ENCODE measurements at places on chromosomes 3 and 15.

GRCh38 chr3:115341208-115341607, 194.1 kb upstream of the ZBTB20 start:
- no peak for DNase-seq

GRCh38 chr3:87196879-87197278, 30.2 kb upstream of the CHMP2B start:
- DNase-seq: no peak

DNA sequence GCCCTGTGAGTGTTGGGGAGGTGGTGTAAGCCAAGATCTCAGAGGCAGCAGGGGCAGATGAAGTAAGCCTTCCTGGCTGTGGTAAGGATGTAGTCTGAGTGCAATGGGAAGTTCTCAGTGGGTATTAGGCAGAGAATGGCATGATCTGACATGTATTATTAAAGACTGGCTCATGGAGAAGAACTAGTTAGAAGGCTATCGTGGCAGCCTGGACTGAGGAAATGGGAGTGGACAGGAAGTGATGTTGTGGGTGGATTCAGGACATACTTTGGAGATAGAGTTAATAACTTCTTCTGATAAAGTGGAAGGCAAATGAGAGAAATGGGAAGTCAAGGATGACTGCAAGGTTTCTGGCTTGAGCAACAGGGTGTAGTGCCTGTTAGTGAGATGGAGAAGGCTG, 250.9 kb upstream of the CFAP20DC start:
- no peak for DNase-seq

DNA sequence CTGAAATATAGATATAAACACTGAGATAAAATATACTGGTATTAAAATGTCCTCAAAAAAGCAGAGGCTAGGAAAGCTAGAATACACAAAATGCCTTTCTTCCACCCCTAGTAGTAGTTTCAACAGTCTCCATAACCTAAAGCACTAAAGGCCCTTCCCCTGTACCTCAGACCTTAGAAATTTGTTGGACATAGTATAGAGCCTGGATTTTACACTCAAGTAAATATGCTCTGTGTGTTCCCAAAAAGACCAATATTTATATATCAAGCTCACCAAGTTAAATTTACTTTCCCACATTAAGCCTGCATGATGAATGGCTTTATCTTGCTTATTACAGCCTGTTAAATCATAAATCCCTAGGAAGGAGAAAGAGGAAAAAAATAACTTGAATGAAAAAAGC, 378.7 kb upstream of the AZI2 start:
- no peak for DNase-seq

DNA sequence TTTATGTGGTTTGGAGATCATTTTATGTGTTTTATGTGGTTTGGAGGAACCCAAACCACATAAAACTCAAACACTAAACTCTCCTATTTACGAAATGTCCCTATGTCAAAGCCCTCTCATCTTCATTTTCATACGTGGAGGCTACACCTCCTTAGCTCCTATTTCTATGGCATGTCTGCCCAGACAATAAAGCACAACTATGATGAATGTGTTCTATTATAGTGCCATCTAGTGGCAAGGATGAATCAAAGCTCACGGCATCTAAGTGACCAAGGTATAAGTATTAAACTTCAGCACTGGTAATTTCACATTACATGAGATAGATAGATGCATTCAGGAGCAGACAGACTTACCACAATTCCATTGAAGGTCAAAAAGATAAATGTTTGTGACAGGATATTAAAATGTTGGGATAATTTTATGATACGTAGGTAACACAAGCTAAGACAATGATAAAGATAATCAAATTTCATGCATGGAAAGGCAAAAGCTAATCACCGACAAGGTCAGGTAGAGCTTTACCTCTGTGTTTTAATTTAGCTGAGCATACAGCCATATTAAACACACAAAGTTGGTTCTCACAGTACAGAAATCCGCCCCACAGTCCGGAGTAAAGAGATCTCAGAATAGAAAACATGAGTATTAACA, 130.6 kb upstream of the FHIT start:
- DNase-seq: no peak

- DNase-seq: no peak
Observed at GRCh38 chr3:81676706-81677456, 84.6 kb downstream of the GBE1 start.

DNA sequence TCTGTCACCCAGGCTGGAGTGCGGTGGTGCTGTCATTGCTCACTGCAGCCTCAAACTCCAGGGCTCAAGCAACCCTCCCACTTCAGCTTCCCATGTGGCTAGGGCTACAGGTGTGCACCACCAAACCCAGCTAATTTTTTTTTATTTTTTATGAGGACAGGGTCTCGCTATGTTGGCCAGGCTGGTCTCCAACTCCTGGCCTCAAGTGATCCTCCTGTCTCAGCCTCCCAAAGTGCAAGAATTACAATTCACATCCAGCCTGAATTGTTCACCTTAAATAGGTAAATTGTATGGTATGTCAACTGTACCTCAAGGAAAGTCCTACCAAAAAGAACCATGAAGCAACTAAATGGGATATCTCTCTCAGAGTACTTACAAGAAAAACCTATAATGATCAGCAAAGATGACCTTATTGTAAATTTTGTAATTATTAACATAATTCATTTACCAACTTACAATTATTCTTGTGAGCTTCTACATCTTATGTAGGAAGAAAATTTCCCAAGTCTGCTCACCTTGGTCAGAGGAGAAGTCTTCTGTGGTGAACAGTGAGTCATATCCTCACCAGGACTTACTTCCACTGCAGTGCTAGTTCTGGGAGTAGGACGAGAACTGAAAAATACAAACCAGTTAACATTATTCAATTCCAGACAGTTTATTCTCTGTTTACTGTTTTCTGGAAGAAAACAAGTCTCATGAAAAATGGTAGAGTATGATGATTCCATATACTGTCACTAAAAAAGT, 54.4 kb downstream of the ULK4 start:
- no peak for DNase-seq

- DNase-seq: no peak
Observed at GRCh38 chr3:190325923-190326322, 3.7 kb upstream of the CLDN1 start.

DNA sequence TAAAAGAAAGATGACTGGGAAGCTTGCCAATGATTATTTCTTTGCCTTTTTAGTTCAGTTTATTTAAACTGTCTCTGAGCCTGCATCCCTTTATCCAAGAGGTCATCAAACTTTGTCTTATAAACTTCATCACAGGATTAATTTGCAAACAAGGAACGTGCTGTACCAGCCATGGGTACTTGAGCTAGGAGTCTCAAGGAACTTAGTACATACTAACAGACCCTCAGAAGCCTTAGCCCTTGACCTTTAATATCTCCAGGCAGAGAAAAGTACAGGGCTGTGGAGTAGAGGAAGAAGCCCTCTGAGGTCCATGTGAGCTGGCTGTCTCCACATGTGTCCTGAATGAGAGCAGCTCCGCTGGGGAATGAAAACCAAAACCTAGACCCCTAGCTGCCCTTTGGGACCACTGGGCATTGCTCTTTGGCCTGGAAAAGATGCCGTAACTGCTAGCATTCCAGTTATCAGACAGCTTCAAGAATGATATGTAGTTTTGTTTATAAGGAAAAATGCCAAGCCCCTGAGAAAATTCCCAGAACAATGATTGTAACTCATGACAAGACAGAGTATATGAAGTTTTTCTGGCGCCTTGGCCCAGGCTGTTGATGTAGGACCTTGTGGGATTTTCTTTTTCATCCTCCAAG, 92.1 kb downstream of the ASB7 start:
- peak; percentile 52 for DNase-seq

- DNase-seq: no peak
Observed at GRCh38 chr3:139987908-139988307, 52.9 kb downstream of the CLSTN2 start.

- no peak for DNase-seq
Observed at GRCh38 chr3:188830893-188831292, 340.9 kb upstream of the TPRG1 start.

GRCh38 chr3:37574177-37574943, 287.3 kb upstream of the CTDSPL start:
- no peak for DNase-seq

GRCh38 chr3:118932822-118933558, 101.7 kb downstream of the IGSF11 start:
- no peak for DNase-seq

- no peak for DNase-seq
Observed at GRCh38 chr3:107651782-107652181, 129.0 kb downstream of the BBX start.

- DNase-seq: no peak
Observed at GRCh38 chr3:174168538-174169254, 690.4 kb upstream of the NAALADL2 start.

DNA sequence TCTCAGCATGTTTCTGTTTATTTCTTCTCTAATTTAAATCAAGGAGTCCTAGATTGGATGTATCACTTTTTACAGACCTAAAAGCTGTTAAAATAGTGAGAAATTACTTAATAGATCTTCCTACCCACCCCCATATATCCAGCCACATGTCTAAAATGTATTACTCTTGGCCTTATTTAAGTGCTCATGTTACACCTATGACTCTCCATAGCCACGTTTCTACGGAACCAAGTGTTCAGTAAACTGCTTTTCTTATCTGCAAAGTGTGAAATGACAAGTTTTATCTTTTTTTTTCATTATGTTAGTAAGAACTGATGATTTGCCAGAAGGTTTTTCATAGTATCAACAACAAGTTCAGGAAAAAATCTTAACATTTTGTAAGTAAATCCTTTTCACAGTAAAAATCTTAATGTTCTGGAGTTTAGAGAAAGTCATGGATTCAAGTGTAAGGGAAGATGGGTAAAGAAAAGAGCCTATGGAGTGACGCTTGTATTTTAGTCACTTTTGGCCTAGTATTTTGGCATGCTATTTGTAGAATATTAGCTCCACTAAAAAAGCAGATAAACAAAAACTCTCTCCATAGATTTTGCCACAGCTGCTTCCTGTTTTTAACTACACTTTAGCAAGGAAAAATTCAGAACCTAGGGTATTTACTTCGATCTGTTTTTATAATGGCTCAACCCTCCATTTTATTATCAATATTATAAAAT, 41.2 kb upstream of the IGSF10 start:
- DNase-seq: no peak

- DNase-seq: no peak
Observed at GRCh38 chr3:36904641-36905040, 40.2 kb downstream of the TRANK1 start.

- DNase-seq: no peak
Observed at GRCh38 chr15:57442335-57442734, 66.0 kb downstream of the CGNL1 start.

DNA sequence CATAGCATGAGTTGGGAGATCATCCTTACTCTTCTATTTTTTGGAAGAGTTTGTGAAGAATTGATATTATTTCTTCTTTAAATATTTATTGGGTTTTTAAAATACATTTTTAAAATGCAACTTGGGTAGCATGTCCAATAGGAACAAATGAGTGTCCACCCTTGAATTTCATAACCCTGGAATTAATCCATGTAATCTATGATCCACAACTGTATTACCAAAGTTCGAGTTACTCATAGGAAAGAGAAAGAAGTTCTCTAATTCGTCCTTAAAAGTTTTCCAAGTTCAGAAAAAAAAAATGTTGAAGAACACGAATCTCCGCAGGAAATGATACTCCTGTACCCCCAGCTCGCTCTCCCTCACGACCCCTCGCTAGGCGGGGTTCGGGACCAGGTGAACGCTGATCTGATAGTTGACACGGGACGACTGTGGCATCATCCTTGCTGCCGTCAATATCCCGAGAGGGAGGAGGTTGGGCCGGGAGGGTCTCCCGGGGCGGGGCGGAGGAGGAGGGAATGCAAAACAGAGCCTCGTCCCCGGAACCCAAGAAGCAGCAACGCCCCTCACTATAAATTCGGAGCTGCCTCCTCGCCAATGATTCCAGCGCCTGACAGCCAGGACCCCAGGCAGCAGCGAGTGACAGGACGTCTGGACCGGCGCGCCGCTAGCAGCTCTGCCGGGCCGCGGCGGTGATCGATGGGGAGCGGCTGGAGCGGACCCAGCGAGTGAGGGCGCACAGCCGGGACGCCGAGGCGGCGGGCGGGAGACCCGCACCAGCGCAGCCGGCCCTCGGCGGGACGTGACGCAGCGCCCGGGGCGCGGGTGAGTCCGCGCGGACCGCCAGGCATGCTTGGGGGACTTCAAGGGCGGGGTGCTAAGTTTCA, at the start of gene AGTR1:
AGTR1 (plus strand) TSS at position 598 of the 884 bp plus-strand sequence. CDS start 43,133 bp downstream, outside the sequence.
- DNase-seq: peak; percentile 80

DNA sequence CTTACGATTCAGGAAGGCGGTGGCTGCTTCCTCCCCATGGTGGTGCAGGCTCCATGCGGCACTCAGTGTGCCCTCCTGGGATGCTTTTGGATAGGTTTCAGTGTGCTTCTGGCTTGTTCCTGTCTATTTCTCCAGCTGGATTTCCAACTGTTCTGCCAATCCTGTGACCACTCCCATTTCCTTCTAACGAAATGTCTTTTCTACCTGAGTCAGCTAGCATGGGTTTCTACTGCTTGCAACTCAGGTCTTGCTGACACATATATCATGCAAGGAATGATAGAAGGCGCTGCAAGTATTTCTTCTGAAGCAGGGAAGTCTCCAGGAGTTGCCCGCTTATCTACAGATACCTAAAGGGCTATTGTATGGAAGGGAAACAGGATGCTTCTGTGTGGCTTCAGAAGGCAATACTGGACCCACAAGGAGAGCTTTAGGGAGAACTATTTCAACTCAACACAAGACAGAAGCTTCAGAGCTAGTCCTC, 244.4 kb downstream of the OPA1 start:
- no peak for DNase-seq

- no peak for DNase-seq
Observed at GRCh38 chr3:54133196-54133595, 10.8 kb downstream of the CACNA2D3 start.

- DNase-seq: no peak
Observed at GRCh38 chr15:41828807-41829141, 882 bp downstream of the JMJD7 start.

GRCh38 chr15:65947041-65947440, 77.8 kb downstream of the RAB11A start:
- no peak for DNase-seq

GRCh38 chr3:28290863-28291300, 49.5 kb downstream of the CMC1 start:
- DNase-seq: no peak

GRCh38 chr15:89171136-89172072, 50.0 kb downstream of the RLBP1 start:
- no peak for DNase-seq

DNA sequence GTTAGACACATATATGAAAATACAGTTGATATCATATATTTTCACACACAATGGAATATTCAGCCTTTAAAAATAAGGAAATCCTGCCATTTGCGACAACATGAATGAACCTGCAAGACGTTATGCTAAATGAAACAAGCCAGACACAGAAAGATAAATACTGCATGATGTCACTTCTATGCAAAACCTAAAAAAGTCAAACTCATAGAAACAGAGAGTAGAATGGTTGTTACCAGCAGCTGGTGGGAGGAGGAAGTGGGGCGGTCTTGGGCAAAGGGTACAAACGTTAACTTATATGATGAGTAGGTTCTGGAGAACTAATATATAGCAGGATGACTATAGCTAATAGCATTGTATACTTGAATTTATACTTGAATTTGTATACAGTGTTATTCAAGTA, 213.2 kb upstream of the NR2F2 start:
- no peak for DNase-seq

- DNase-seq: no peak
Observed at GRCh38 chr3:194303749-194304148, 47.4 kb downstream of the CPN2 start.

- no peak for DNase-seq
Observed at GRCh38 chr3:58487140-58487886, 4.6 kb upstream of the KCTD6 start.

All from coronary artery (tissue), 2 donors.